Airway epithelial cell (primary cell): ENCODE measurements at places on chromosomes 1 and 21. TPM values are rescaled to one million over a fixed set of nuclear protein-coding genes. Genes with fewer than 3 reads are reported as not detected.

LCE2B gene
- total RNA-seq = not detected in 2 replicates

MYOG gene
- total RNA-seq = not detected in 2 replicates

AJAP1 gene
- total RNA-seq = 0.33 and 0.56 TPM in 2 replicates

NLRP3 gene
- not detected in 2 replicates for total RNA-seq

C1QB gene
- not detected in 2 replicates for total RNA-seq

ASPM gene
- total RNA-seq = 15.9 and 21.7 TPM in 2 replicates

ZBTB21 gene
- total RNA-seq = 3.2 and 5.5 TPM in 2 replicates

CASZ1 gene
- total RNA-seq = 11.8 and 36.1 TPM in 2 replicates

TXNIP gene
- 267 and 294 TPM in 2 replicates for total RNA-seq

BSND gene
- not detected in 2 replicates for total RNA-seq

DNAJC28 gene
- 0.42 TPM in 2 replicates for total RNA-seq

SELP gene
- not detected in 2 replicates for total RNA-seq

ELAVL4 gene
- not detected in 2 replicates for total RNA-seq

WLS gene
- total RNA-seq = 20.7 and 37.3 TPM in 2 replicates

TRIM67 gene
- total RNA-seq = not detected in 2 replicates
